ENCODE measurements at places on chromosomes 7 and 10. TPM values are rescaled to one million over a fixed set of nuclear protein-coding genes. Genes with fewer than 3 reads are reported as not detected.

The ITGB8 gene
- not detected for total RNA-seq

The TYW1B gene
- 0.80 TPM for total RNA-seq

The OR6B1 gene
- total RNA-seq: not detected

The PTN gene
- not detected for total RNA-seq

The MOGAT3 gene
- total RNA-seq: not detected

The CCDC71L gene
- total RNA-seq: 91.0 TPM

The PRPS1L1 gene
- total RNA-seq: not detected

The TDRD1 gene
- not detected for total RNA-seq

The TAS2R41 gene
- total RNA-seq: not detected

The MYOZ1 gene
- total RNA-seq: 1.2 TPM

The ELN gene
- total RNA-seq: not detected

The FANK1 gene
- total RNA-seq: 4.8 TPM

The DIP2C gene
- total RNA-seq: 3.9 TPM

The CRYGN gene
- total RNA-seq: not detected

The STOX1 gene
- total RNA-seq: 1.5 TPM

The UFSP1 gene
- total RNA-seq: 2.5 TPM

The TMEM225B gene
- 0.12 TPM for total RNA-seq

The LIPJ gene
- not detected for total RNA-seq

The SORCS1 gene
- not detected for total RNA-seq

The CYP3A4 gene
- total RNA-seq: not detected

The MYPN gene
- 0.06 TPM for total RNA-seq

The TET1 gene
- total RNA-seq: 3.1 TPM

The HTR5A gene
- total RNA-seq: not detected

The TCERG1L gene
- total RNA-seq: not detected

The EBLN1 gene
- total RNA-seq: not detected

The URGCP gene
- total RNA-seq: 30.9 TPM

The RAB19 gene
- total RNA-seq: not detected

The MYL10 gene
- total RNA-seq: 0.17 TPM

The CELF2 gene
- total RNA-seq: 0.51 TPM
